Activated naive CD4-positive, alpha-beta T cell treated with anti-CD3 and anti-CD28 coated beads, Interleukin-2, amount 10 ng/mL, durations not matched to agents 7 days and 5 days (primary cell): ENCODE measurements at places on chromosomes 5 and 9.

DNA sequence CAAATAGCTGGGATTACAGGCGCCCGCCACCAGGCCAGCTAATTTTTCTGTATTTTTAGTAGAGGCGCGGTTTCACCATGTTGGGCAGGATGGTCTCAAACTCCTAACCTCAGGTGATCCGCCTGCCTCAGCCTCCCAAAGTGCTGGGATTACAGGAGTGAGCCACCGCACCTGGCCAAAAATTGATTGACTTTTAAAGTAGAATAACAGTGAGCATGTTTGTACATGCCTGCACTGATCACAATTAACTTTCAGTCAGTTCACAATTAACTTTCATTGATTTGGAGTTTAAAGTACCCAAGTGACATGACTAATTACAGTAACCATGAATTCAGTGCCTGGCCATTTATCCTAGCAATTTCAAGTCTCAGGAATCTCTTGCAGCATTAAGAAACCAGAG lies 61.3 kb downstream of the ANKH start:
- DNase-seq = no peak

GRCh38 chr9:130682421-130683121 lies 11.0 kb upstream of the EXOSC2 start:
- peak; percentile 68 for DNase-seq

DNA sequence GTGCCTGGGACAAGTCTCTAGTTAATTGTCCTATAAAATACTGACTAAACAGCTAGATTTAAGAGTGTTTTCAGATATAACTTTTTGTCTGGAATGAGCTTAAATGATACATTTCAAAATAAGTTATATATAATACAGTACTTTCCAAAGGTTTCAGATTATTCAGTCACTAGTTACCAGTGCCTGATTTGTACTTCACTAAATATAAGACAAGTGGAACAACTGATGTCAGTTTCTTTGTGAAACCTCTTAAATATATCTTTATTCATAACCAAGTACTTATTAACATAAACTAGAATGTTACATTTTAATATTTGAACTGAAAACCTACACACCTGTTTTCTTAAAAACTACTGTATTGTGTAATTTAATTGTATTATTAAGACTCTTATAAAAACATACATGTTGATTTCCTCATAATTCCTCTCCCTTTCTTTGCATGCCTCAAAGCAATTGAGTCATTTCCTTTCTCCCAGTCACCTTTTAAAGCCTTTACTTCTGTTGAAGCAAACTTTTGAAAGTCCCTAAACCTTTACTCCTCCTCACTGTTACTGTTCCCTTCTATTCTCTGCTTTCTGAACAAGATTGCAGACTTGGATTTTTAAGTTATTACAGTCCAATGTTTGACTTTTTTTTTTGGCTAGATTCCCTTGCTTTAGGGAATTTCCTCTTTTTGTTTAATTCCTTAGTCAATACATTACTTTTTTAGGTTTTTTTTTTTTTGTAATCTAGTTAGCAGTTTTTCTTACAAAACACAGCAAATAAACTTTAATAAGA lies 8.7 kb upstream of the SEMA6A start:
- no peak for DNase-seq

DNA sequence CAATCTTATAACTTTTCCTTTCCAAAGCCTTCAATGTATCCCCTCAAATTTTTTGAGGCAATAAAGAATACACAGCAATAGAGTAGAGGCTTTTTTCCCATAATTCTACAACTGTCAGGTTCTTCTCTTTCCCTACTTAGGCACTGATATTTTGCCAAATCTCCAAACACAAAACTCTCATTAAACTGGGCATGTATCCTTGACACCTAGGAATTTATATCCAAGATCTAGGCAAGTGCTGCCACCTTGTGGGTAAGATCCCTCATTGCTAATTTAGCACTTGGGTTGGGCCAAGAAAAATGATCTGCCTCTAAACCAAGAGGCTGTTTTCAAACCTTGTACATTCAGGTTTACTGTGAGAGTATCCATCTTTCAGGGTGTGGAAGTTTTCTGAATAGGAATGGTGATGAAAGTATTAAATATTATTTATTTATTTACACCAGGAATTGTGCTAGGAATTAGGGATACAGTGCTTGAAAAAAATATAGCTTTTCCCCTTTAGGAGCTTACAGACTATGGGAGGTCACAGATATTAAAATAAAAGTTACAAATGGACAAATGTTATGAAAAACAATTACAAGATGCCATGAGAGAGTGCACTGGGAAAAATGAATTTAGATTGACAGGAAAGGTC lies 17.6 kb downstream of the TSTD2 start:
- DNase-seq = peak; percentile 77

GRCh38 chr5:13994621-13995253 lies 50.2 kb upstream of the DNAH5 start:
- no peak for DNase-seq

- DNase-seq = peak; percentile 18
Observed at GRCh38 chr5:544675-545355, 20.6 kb upstream of the SLC9A3 start.
